Activated CD4-positive, CD25-positive, alpha-beta regulatory T cell (primary cell): ENCODE measurements at places on chromosomes 6 and 20.

DNA sequence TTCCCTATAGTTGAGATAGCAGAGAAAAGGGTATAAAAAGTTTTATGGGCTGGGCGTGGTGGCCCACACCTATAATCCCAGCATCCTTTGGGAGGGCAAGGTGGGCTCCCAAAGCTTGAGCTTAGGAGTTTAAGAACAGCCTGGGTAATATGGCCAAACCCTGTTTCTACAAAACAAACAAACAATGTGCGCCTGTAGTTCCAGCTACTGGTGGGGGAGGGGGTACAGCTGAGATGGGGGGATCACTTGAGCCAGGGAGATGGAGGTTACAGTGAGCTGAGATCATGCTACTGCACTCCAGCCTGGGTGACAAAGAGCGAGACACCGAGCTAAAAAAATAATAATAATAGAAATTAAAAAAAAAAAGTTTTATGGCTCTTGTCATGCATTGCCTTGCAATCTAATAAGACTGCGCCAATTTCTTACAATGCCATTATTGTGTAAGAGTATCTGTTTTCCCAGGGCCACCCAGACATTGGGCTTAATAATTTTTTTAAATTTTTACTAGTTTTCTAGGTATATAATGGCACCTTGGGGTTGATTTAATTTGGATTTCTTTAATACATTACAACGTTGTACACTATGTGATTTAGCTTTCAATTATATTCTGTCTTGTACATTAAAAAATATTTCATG lies 3.9 kb downstream of the ACSS2 start:
- no peak for DNase-seq

DNA sequence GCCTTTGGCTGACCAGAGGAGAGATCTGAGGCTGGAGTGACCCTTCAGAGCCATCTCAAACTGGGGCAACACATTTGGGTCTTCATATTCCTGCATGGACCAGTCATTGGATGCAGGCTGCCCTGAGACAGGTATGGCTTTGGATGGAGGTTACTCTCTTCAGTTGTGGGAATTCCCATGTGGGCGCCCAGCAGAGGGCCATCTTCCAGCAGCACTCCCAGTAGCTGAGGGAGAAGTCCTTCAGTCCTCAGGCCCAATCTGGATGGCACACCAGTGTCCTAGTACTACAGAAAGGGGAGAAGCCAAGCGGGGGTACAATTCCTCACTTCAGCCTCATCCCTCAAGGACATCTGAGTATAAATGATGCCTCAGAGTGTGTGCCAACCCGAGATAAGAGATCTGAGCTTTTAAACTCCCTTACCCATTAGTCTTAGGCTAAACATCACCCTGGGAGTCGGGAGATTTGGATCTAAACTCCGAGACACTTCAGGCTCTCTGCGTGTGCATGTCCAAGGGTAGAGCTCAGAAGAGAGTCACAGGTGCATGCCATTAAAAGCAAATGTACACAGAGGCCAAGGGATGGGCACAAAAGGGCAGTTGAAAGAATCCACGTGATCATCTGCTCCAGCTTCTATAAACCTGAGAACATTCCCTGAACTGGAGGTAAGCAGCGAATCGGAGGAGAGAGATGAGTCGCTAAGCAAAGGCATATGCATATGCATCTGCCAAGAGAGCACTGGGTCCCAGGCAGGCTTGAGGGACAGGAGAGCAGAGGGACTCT lies 204.6 kb downstream of the CD83 start:
- no peak for DNase-seq

- DNase-seq: no peak
Observed at GRCh38 chr6:17472653-17473183, 79.3 kb downstream of the CAP2 start.

DNA sequence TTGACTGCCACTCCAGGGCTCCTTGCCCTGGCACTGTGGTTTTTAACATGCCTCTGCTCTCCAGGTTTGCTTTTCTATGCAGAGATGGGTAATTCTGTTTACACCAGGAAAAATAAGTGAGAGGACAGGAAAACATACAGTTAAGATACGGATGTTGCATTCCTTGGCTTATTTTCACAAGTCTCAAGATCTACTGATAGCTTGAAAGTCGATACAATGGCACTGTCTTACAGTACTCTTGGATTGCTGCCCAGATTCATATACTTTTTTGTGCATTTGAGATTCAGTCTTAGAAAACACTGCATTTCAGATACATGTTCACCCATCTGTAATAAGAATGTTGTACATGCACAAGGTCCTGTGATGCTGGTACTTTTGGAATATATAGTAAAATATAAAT lies 159.6 kb upstream of the FLRT3 start:
- no peak for DNase-seq

DNA sequence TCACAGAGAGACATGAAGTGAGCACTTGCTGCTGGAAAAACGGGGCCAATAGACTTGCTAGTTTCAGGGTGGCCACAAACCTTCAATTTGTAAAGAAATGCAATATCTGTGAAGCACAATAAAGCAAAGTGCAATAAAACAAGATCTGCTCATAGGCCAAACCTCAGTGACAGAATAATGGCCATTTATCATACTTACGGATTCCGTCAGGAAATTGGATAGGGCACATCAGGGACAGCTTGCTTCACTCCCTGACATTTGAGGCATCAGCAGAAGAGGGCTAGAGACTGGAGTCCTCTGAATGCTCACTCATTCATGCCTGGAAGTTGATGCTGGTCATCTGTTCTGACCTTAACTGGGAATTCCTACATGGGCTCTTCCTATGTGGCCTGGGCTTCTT lies 165.5 kb upstream of the OPRM1 start:
- DNase-seq: no peak

- no peak for DNase-seq
Observed at GRCh38 chr6:26086211-26086610, 1.0 kb upstream of the HFE start.

DNA sequence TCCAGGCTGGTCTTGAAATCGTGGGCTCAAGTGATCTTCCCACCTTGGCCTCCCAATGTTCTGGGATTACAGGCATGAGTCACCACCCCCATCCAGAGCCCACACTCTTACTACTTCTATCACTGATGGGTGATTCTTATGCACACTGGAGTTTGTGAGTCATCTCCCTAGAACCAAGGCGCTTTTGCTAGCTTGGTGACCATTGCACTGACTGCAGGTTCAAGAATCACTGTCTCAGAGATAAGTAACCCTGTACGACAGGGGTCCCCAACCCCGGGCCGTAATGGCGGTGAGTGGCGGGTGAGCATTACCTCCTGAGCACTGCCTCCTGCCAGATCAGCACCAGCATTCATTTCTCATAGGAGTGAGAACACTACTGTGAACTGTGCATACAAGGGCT lies 118.8 kb downstream of the MAP3K7 start:
- DNase-seq: no peak

GRCh38 chr20:58069207-58069606 lies 159.2 kb downstream of the ANKRD60 start:
- no peak for DNase-seq

- no peak for DNase-seq
Observed at GRCh38 chr20:57868310-57868709, 158.5 kb upstream of the PMEPA1 start.

DNA sequence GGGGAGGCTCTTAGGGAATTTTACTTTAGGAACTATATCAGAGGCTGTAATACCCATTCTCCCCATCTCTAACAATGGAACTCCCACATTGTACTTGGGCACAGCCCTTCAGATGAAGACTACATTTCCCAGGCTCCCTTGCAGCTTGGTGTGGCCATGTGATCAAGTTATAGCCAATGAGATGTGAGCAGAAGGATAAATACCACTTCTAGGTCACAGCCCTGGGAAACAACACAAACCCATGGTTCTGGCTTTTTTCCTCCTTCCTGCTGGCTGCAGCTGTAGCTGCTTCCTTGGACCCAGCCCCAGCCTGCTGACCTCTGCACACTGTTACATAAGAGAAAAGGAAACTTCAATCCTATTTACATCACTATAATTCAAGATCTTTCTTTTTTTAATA lies 445.9 kb upstream of the JARID2 start:
- no peak for DNase-seq

GRCh38 chr6:54194067-54194466 lies 82.8 kb downstream of the MLIP start:
- no peak for DNase-seq

DNA sequence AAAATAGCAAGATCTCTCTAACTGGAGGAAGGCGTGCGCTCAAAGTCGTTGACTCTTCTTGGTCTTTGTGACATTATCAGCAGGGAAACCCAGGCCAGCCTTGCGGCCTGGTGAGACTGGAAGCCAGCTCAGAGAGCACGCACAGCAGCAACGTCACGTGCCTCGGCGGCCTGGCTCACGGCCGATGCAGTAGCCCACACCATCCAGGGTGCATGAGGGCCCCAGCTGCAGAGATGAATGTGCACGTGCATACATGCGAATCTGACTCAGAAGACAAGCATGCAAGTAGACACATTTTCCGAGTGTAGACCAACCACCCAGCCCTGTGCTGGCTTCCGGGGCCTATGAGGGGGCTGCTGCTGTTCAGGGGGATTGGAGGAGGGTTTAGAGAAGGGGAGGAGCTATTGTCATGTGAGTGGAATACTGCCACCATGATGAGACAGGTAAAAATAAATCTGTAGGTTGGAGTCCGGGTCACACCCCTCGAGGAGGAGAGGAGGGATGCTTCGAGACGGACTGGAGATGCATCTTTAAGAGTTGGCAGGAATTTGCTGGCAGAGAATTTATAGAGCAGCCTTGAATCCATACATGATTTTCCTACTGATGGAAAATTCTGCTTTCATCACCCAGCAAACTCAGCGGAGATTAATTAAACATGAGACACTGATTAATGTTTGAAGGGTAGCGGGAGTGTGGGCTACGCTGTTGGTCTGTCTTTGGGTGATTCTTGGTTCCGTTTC lies 388.2 kb downstream of the CDH4 start:
- DNase-seq: no peak

DNA sequence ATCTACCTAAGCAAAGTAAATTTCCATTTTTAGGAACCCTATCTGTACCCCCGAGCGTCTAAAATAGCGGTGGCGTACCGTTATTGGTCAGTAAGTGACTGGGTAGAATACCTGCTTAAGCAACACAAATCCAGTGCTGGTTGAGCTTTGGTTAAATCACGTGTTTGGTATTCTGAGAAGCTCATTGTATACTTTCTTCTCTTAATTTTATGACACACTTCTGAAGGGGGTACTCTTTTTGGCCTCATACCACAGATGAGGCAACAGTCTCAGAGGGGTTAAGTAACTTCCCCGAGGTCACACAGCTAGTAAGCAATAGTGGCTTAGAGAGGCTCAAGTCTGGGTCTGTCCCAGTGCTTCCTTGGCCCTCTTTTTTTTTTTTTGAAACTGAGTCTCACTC lies 151.2 kb downstream of the TFAP2C start:
- DNase-seq: no peak

DNA sequence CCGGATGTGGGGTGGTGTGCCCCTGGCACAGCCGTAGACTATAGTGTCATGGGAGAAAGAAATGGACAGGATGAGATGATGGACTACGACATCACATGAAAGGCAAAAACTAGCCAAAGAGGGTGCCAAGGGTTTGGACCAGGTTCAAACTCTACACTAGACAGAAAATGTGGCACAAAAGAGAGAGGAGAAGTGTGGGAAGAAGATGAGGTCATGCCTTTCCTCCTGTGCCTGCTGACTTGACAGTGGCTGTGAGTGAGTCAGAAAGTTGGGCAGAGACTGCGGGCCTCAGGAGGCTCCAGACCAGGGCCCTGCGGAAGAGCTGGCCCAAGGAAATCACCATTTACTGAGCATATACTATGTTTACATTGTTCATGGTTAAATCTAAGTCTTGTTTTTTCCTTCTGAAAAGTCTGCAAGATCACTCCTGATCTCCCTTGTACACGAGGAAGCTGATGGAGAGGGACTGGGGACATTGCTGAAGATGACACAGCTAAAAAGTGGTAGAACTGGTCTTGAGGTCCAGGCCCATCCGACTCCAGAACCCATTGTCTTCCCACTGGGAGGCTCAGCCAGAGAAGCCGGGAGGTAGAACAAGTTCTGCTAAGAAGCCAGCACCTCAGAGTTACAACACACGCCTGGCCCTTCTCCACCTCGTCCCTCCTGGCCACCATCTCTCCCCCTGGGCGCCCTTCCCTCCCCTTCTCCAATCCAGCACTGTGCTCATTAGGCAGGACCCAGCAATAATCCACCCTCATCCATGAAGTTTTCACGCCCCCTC lies 35.6 kb downstream of the CNKSR3 start:
- no peak for DNase-seq

GRCh38 chr6:95578106-95578410 lies 723 bp downstream of the MANEA start:
- DNase-seq: no peak

GRCh38 chr6:7129360-7129759 lies 21.6 kb downstream of the RREB1 start:
- DNase-seq: no peak

- DNase-seq: no peak
Observed at GRCh38 chr6:111812060-111813038, 60.9 kb downstream of the FYN start.

- DNase-seq: no peak
Observed at GRCh38 chr20:21613512-21613911, 92.0 kb upstream of the PAX1 start.

DNA sequence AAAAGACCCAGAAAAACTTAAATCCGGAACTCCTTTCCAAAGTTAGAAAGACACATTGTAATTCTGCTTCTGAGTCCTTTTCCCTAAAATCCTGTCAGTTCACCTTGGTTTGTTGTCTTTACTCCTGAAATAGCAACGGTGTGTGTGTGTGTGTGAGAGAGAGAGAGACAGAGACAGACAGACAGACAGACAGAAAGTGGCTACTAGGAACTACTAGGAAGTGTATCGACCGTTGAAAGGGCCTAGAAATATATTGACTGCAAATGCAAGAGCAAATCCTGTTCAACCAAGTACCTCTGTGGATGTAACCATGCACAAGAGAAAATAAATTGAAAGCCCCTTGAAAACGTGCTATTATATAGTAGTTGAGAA lies 100.0 kb upstream of the MLIP start:
- no peak for DNase-seq

GRCh38 chr6:66687611-66688140 lies 980.6 kb upstream of the EYS start:
- DNase-seq: no peak

- DNase-seq: no peak
Observed at GRCh38 chr6:136774228-136775041, 17.8 kb downstream of the MAP3K5 start.

DNA sequence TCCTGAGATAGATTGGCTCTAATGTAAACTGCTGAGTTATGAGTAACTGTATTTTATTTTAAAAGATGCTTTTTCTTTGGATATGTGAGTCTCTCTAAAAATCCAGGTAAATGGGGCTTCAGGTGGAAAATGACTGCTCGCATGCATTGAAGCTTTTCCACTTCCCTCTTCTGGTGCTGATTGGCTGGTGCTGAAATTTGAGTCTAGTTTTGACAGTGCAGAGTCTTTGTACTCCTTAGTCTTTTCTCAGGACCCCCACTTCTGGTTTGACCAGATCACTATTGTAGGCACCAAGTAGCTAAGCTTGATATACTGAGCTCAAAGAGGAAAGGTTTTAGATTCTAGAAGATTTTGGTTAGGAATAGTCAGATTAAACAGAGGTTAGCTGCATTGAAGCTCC lies 60.7 kb upstream of the TULP4 start:
- no peak for DNase-seq

DNA sequence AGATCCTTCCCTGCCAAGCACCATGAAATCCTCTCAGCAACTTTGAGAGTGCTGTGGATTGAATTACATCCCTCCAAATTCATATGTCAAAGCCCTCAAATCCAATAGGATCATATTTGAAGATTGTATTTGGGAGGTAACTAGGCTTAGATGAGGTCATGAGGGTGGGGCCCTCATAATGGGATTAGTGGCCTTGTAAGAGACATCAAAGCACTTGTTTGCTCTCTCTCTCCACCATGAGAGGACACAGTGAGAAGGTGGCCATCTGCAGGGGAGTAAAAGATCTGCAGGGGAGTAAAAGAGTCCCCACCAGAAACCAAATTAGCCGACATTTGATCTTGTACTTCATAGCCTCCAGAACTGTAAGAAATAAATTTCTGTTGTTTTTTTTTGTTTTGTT lies 298.2 kb downstream of the SAMD5 start:
- DNase-seq: no peak
